ENCODE measurements at places on chromosomes 6 and 20.

- DNase-seq, result no peak
Observed at GRCh38 chr6:1868561-1869261, 259.0 kb downstream of the FOXC1 start.

GRCh38 chr20:24791953-24792352 is 157.1 kb upstream of the CST7 start:
- DNase-seq, result no peak

DNA sequence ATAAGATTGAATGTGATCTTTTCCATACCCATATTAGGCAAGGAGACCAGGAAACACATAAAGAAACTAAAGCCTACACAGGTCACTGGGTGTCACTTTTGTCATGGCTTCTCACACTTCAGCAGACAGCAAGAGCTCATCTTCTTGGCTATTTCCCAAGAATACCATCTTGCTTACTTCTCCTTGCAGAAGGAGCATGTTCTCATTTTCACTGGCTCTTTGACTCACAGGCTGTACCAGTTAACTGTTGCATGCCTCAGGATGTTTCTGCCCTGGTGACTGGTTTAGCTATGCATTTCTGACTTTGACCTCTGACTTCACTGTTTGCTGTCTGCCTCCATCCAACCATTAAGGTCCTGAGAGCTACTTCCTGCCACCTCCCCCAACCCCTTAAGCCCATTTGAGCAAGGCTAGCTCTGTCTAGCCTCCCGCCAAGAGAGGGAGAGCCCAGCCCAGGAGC is 40.3 kb upstream of the OGFRL1 start:
- no peak for DNase-seq

DNA sequence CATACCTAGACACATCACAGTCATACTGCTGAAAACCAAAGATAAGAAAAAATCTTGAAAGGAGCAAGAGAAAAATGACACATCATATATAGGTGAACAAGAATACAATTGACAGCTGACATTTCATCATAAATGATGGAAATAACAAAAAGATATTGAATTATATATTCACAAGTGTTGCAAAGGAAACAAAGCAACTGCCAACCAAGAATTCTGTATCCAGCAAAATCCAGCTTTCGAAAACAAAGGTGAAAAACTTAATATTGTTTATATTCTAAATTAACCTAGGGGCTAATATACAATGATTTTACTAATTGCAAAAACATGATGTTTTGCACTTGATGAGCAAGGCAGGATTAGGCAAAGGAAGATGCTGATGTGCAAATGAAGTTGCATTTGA is 84.3 kb downstream of the MOXD1 start:
- DNase-seq, result no peak

GRCh38 chr6:82840571-82840970 is 225.1 kb downstream of the UBE3D start:
- DNase-seq, result no peak

DNA sequence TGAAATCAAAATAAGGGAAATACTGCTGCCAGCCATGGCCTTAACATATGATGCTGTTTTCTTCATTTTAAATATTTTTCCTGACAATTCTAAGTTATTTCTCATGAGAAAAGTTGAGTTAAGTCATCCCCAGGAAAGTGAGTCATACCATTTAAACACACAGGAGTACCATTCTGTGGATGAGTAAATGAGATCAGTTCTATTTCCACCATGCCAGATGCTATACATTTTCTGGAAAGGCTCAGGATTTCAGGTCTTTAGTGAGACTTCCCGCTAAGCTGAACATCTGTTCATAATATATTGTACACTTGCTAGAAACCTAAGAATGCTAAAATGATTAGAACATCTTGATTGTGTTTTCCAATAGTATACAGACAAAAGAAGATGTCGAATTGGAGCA is 256.2 kb upstream of the MANEA start:
- DNase-seq, result no peak

GRCh38 chr6:161242779-161243693 is 30.8 kb downstream of the AGPAT4 start:
- no peak for DNase-seq

GRCh38 chr6:7268816-7269555 is 44.0 kb downstream of the SSR1 start:
- no peak for DNase-seq

- no peak for DNase-seq
Observed at GRCh38 chr6:157712585-157713295, 110.3 kb upstream of the SNX9 start.

DNA sequence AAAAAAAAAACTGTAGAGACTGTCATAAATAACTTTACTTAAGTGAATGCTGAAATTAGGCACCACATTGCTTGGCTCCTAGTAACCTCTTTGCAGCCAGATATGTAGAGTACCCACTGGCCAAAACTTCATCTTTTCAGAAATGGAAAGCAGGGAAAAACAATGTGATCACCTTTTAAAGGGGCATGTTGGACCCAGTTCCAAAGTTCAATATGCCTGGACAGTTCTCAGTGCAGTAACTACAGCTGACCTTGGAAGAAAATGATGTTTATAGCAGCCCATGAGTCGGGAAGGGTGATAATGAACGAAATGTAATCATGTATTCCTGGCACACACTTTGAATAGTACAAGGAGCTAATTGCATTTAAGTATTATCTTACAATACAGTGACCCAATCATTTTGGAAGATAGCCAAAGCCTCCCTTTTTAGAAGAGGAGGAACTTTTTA is 93.6 kb upstream of the TAB2 start:
- DNase-seq, result no peak

DNA sequence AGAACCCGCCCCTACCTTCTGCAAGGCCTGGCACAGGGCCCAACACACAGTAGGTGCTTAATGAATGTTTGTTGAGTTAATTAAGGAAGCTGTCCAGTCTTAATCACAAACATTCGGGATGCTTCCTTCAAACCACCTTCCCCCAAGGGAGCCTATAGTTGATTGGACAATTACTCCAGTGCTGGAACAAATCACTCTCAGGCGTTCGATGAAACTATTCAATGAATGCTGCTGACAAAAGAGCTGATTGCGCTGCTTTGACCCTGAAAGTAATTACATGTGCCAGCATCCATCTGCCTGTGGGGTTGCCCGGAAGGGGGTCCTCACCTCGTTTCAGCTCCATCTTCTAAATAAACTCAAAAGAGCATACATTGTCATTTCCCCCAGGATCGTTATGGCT is 112.0 kb upstream of the SRSF6 start:
- DNase-seq, result no peak

DNA sequence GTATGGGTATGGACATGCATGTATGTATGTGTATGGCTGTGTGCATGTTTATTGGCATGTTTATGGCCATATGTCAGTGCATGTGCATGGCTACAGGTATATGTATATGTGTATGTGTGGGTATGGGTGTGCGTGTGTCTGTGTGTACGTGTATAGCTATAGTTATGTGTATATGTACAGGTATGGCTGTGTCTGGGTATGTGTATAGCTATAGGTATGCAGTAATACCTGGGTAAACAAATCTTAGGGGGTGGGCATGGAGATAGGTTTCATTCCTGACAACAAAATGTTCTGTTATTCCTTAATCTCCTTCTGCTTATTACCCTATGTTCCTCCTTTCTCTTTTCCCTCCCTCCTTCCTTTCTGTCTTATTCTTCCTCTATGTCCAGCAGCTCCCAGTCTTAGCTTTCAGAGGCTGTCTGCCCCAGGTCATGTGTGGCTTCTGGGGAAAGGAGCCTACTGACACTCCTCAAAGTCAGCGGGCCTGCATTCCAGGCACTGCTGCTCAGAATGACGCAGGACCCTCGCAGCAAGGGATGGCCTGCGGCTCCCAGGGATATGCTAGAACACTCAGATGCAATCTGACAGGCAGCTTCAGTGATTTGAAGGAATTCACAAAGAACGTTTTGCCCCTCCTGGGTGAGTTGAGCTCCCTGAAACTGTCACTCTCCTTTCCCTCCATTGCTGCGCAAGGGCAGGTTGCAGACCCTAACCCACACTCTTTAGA is 139.3 kb upstream of the PHACTR1 start:
- no peak for DNase-seq

GRCh38 chr6:149347067-149347466 is 29.6 kb downstream of the TAB2 start:
- DNase-seq, result no peak
